ENCODE measurements at places on chromosomes 12 and 14. TPM values are rescaled to one million over a fixed set of nuclear protein-coding genes. Genes with fewer than 3 reads are reported as not detected.
A peak's percentile ranks its signal among the peaks of the same experiment; 100 is the strongest.

- no peak for DNase-seq
Observed at GRCh38 chr14:24366413-24366720, 1.6 kb upstream of the NFATC4 start.

GRCh38 chr12:119288576-119288975 is 46.0 kb upstream of the CCDC60 start:
- DNase-seq: no peak

DNA sequence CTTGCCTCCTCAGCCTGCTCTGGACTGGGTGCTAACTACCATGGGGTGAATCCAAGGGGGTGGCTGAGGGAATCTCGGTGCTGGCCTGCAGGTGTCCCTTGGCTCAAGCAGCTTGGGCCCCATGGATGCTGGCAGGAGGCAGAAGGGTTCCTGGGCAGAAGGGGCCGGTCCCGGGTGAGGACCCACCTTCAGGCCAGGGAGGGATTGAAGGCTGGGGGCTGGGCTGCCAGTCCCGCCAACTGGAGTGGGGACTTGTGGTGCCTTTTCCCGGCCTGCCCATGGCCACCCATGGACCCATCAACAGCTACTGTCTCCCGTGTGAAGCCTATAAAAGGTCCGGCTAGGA is 550.1 kb downstream of the SLC6A15 start:
- DNase-seq: no peak

GRCh38 chr14:36652542-36653201 is 9.0 kb upstream of the PAX9 start:
- DNase-seq: no peak

DNA sequence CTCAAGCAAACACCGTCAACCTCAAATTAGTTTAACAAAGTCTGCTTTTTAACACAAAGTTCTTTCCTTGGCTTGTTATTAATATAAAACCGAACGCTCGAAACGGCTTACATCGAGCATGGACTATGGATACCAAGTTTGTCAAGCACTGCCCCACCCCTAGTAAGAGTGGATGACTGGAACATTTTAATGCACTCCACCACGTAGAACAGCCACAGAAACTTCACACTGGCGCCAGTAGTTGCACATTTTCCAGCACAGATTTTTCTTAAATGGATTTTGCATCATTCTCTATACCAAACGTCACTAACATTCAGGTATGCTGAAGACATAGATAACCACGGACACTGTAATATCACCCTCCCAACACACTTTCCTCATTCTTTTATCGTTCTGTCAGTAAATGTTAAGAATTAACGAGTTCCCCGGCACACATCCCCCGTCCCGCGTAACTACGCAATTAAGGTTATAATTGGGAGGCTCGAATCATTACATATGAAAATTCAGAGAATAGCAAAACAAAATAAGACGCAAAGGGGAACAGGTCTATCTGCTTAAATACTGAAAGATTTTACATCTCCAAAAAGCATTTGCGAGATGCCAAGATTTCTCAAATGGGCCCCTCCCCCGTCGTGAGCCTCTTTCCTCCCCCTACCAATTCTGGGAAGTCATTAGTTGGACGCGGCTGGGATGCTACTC is 990 bp downstream of the FERMT2 start:
- DNase-seq: no peak

DNA sequence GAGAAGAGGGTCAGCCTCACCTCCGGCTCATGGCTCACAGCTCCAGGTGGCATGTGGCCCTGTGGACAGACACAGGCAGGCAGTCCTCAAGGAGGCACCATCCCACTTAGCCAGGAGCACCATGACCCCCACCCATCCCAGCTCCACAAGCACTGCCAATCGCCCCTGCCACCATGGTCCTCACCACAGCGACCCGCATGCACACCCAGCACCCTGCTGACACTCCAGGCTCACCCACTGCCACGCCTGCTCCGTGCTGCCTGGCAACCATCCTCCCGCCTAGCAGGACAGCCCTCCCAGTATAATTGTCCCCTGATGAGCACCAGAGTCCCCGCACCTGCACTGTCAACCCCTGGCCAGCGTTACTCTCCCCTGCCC is 50.9 kb downstream of the TRPV4 start:
- DNase-seq: no peak

DNA sequence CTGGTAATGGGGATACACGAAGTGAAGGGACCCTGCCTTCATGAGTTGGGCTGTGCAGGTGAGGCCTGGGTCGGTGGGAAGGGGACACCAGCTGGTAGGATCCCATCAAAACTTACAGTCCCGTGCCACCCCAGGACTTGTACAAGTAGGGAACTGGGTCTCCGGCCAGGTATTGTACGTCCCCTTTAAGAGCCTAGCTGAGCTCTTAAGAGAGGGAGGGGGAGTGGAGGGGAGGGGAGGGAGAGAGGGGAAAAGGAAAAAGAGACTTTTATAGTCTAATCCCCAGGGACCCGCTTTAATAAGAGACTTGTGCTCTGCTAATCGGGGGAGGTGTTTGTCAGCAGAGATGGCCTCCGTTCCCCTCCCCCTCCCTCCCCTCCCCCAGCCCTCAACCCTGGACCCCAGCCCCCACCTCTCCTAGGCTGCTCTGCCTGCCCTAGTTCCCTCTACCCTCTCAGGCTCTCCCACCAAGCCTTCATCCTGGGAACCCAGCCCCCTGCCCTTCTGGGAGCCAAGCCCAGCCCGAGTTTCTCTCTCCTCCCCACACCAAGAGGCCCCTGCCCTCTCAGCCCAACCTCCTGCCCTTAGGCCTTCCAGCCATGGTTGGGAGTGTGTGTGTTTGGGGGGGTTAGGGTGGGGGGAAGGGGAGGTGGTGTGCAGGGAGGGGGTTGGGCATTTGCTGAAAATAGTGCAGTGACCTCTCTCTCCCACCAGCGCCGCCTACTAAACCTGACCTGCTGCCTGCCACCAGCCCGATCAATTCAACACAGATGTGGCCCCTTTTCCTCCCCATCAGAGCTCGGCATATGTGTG is 2.6 kb downstream of the GDF11 start:
- DNase-seq: no peak

GRCh38 chr12:92394895-92395294 is 249.2 kb upstream of the BTG1 start:
- no peak for DNase-seq

DNA sequence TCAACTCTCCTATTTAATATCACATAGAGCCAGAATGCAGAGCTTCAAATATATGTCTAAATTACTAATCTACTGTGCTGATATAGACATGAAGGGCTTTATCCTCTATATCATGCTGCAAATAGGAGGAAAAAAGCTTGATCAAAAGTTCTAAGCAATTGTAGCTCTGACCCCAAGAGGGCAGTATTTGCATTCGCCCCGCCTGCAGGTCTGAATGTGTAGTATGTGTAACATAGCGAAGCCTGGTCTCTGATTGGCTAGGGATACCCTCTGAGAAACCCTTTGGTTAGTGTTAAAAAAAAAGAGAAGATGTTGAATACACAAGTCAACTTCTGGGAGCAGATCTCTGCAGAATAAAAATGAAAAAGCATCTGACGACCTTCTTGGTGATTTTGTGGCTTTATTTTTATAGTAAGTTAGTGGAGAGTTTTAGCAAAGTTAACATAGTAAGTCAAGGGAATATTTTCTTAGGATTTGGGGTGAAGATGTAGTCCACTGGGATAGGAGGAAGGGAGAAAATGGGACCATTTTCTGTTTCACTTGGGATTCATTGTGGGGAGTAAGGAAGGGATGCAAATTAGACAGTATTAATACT is 151.6 kb upstream of the OR4E1 start:
- no peak for DNase-seq

DNA sequence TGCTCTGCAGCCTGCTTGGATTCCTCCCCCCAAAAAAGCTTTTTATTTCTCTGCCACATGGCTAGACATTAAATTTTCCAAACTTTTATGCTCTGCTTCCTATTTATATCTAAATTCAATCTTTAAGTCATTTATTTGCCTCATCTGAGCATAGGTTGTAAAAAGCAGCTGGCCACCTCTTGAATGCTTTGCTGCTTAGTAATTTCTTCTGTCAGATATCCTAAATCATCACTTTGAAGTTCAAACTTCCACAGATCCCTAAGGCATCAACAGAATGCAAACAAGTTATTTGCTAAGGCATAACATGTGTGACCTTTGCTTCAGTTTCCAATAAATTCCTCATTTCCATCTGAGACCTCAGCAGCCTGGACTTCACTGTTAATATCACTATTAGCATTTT is 209.6 kb downstream of the FSCB start:
- DNase-seq: no peak

DNA sequence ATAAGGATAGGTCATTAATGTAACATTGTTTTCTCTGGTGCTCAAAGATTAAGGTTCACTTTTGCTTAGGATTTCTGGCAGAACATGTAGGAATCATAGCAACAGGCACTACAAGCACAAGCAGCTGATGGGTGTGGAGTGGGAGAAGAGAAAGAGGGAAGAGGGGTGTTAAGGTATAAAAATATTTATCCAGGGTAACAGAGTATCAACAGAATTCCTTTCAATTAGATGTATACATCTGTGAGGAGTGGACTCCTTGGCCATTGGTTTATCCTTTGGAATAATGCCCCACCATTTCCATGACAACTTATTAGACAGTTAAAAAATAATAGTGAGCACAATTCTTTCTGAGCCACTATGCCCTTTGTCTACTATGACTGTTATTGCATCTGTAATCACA is 388.3 kb upstream of the DDHD1 start:
- DNase-seq: no peak

- no peak for DNase-seq
Observed at GRCh38 chr14:100556140-100556475, 31.1 kb downstream of the BEGAIN start.

GRCh38 chr12:117282490-117282889 is 78.9 kb downstream of the NOS1 start:
- no peak for DNase-seq

GRCh38 chr12:122265476-122265875 is 818 bp downstream of the VPS33A start:
- DNase-seq: no peak

- no peak for DNase-seq
Observed at GRCh38 chr12:116677202-116677661, 60.6 kb downstream of the SPRING1 start.

DNA sequence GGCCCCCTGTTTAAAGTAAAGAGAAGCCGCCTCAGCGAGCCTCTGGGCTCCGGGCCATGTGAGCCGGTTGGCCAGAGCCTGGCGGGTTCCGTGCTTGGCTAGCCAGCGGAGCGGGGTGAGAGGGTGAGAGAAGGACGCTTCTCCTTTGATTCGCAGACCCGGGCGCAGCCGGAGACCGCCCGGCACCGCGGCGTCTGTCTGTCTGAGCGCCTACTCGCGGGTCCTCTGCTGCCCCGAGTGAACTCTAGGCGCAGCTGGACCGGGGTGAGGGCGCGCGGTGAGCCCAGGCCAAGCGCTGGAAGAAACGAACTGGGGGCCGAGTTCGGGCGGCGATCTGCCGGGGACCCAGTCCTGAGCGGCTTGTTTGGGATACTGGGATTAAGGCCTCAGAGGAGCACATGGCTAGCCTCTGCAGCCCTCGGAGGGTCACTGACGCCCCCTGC is 41.4 kb upstream of the TBX5 start:
- DNase-seq: peak; percentile 61

GRCh38 chr12:39671898-39672875 is 52.6 kb upstream of the ABCD2 start:
- DNase-seq: no peak

GRCh38 chr12:45732250-45732649 is 2.7 kb downstream of the ARID2 start:
- DNase-seq: no peak

- no peak for DNase-seq
Observed at GRCh38 chr12:71682466-71682865, 3.4 kb upstream of the TMEM19 start.

GRCh38 chr12:128578045-128578444 is 245.7 kb downstream of the SLC15A4 start:
- DNase-seq: no peak

- no peak for DNase-seq
Observed at GRCh38 chr12:88934163-88934747, 354.0 kb upstream of the KITLG start.

DNA sequence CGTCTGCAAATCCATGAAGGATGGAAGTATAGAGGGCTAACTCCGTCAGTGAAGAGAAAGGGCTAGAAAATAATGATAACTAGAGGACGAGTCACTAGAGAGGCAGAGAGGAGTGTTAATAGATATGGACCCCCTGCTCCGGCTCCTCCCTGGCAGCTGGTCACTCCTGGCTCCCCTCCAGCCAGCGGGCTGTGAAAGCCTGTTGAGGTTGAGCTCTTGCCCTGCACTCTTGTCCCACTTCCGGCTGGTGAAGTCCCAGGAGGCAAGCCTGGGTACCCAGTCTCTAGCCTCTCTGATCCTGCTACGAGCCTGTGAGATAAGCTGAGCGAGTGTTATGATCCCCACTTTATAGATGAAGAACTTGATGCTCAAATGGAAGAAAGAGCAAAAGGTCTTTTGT is 90.3 kb downstream of the RFX4 start:
- DNase-seq: no peak

DNA sequence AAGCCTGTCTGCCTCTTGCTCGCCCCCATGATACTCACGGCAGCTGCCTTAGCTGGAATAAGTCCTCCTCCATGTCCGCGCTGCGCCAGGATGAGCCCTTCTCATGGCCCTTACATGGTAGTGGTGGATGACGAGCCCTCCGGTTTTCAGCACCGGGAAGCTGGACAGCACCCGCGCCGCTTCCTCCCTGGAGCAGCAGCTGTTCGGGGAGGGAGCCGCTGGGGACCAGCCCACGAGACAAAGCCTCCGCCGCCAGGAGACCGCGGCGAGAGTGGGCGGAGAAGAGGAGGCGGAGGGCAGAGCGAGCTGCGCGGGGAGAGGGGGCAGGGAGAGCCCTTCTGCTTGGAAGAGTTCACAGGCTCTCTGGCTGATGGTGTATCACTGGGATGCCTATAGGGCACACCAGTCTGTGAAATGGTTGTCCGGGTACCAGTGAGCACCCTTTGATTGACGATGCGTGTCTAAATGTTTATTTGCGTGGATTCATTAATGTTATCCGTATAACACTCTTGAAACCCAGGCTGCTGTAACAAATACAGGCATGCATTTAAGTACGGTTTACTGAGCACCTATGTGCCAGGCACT is at the start of gene SVOP:
TSS of gene SVOP (minus strand) at position 273 of the 585 bp plus-strand sequence. CDS start at position 73, 200 bp downstream.
- DNase-seq: peak; percentile 89

GRCh38 chr12:10454531-10454930 is 1.4 kb upstream of the KLRC1 start:
- no peak for DNase-seq

DNA sequence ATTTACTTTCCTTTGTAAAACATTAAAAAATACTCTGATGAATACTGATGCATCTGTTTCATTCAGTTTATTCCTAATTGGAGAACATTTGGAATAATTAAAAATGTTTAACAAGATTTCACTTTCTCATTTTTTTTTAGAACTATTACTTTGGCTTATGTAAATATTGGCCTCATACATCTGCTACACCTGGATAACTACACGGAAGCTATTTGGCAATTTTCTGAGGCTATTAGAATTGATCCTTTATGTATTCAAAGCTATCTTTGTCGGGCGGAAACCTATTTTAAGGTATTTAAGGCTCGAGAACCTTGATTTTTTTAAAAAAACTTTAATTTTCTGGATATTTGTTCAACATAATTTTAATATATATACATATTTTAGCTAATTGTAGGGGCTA is 196.7 kb downstream of the TTC6 start:
- DNase-seq: no peak

LMNTD1 gene
- total RNA-seq: not detected

EIF2S3B gene
- not detected for total RNA-seq

ZNF140 gene
- total RNA-seq: 6.5 TPM

CLEC1B gene
- not detected for total RNA-seq

FBLN5 gene
- 61.7 TPM for total RNA-seq

LRRC74A gene
- not detected for total RNA-seq

BCL7A gene
- total RNA-seq: 17.5 TPM

CBX5 gene
- total RNA-seq: 48.0 TPM

NTF3 gene
- 1.1 TPM for total RNA-seq

KRT72 gene
- not detected for total RNA-seq
